Heart left ventricle (tissue), 16 donors: ENCODE measurements at places on chromosomes 16 and 17. TPM values are rescaled to one million over a fixed set of nuclear protein-coding genes. Genes with fewer than 3 reads are reported as not detected.
A peak's percentile ranks its signal among the peaks of the same experiment; 100 is the strongest.

GRCh38 chr17:64773386-64773835 is 111.3 kb upstream of the SMURF2 start:
- H3K27me3 ChIP-seq = no peaks in the 10 kb centered on the region
- H3K27ac ChIP-seq = no peak overlapping the region
- H3K4me3 ChIP-seq = no peak overlapping the region
- no peaks in the 10 kb centered on the region for H3K36me3 ChIP-seq
- DNase-seq = no peak

- H3K27me3 ChIP-seq = no peaks in the 10 kb centered on the region
- no peak overlapping the region for H3K4me3 ChIP-seq
- H3K27ac ChIP-seq = no peak overlapping the region
- no peaks in the 10 kb centered on the region for H3K36me3 ChIP-seq
- DNase-seq = no peak
- peaks cover 36% of the 10 kb centered on the region for H3K4me1 ChIP-seq
Observed at GRCh38 chr17:73340093-73340596, 28.3 kb upstream of the CDC42EP4 start.

- no peak for DNase-seq
- H3K27me3 ChIP-seq = no peaks in the 10 kb centered on the region
- peak overlapping the region; percentile 73 for H3K27ac ChIP-seq
Observed at GRCh38 chr16:68257251-68257905, 6.9 kb upstream of the SLC7A6 start.

BCAR1 gene
- polyA plus RNA-seq = 89.2 TPM

GRCh38 chr16:77721752-77722308 is 484 bp upstream of the NUDT7 start:
- peaks cover 9% of the 10 kb centered on the region for H3K4me1 ChIP-seq
- H3K27ac ChIP-seq = no peak overlapping the region
- DNase-seq = no peak
- peaks cover 6% of the 10 kb centered on the region for H3K36me3 ChIP-seq
- peak overlapping the region; percentile 93 for H3K4me3 ChIP-seq
- no peaks in the 10 kb centered on the region for H3K27me3 ChIP-seq

CACNG4 gene
- not detected for polyA plus RNA-seq

DNA sequence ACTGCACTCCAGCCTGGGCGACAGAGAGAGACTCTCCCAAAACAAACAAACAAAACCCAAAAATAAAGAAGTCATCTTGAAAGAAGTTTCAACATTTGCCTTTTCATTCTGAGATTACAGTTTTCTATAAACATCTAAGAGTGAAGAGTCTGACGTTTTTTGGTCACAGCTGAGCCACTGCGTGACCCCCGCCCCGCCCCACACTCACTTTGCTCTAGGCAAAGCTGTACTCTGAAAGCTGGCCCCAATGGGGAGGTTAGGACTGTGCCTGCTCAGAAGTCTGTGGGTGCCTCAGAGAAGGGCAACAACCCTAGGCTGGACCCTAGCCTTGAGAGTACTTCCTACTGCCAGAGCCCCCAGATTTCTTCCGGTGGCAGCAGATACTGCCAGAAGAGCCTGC is 19.3 kb downstream of the CYB5D2 start:
- no peak overlapping the region for H3K4me3 ChIP-seq
- DNase-seq = no peak
- H3K27me3 ChIP-seq = no peaks in the 10 kb centered on the region
- peaks cover 43% of the 10 kb centered on the region for H3K36me3 ChIP-seq
- H3K4me1 ChIP-seq = peaks cover 42% of the 10 kb centered on the region

ALOX15B gene
- polyA plus RNA-seq = 1.4 TPM

DNA sequence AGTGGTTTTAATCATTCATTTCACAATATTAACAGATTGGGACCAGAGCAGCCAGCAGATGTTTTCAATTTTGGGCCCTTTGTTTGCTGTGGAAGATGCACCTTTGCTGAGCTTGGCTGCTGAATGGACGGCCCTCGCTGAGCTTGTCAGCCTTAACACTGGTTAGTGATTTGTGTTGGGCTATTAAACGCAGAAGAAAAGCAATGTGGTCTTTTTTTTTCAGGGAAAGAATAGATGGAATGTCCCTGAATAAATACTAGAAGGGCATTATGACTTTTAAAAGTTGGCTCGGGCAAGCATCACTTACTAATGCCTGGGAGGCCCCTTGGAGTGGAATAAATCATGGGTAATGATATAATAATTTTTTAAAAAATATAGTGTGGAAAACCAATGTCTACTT is 297.0 kb downstream of the MAP2K6 start:
- H3K36me3 ChIP-seq = no peaks in the 10 kb centered on the region
- no peak overlapping the region for H3K27ac ChIP-seq
- no peaks in the 10 kb centered on the region for H3K27me3 ChIP-seq

CETP gene
- not detected for polyA plus RNA-seq

DNA sequence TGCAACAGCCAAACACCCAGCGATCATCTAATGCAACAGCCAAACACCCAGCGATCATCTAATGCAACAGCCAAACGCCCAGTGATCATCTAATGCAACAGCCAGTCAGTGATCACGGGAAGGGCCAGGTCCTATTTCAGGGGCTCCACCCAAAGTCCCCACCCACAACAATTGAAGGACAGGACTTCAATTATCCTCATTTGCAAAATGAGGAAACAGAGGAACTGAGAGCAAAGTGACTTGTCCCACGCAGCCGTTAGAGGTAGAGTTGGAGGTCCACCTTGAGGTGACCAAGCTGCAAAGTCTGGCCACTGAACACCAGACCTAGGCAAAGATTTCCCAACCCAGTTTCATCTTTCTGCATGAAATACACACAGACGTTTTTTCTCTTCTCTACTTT is 3.7 kb downstream of the ZG16B start:
- no peak overlapping the region for H3K4me3 ChIP-seq
- DNase-seq = no peak
- no peaks in the 10 kb centered on the region for H3K27me3 ChIP-seq
- H3K36me3 ChIP-seq = no peaks in the 10 kb centered on the region

DNA sequence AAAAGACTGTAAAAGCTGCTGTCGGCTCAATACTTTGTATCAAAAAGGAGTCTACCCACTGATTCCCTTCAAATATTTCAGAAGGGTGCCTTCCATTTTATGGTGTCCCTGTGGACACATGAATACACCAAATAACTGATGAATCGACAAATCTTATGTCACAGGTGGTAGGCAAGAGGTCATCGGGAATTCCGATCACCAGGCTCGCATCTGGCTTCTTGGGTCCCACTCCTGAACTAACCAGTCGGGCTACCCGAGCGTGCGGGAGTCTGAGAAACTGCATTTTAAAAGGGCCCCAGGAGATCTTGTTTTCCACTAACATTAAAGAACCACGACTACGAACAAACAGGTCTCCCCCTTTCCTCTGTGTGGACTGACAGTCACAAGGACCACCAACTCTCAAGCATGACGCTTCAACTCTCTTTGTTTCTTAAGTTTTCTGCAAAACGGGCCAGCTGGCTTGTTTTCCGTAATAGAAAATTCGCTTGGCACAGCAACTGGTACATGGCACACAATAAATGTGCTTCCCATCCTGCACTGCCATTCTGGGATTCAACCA is 873 bp downstream of the PSME3IP1 start:
- H3K27me3 ChIP-seq = no peaks in the 10 kb centered on the region
- DNase-seq = no peak
- H3K4me1 ChIP-seq = peaks cover 21% of the 10 kb centered on the region
- H3K4me3 ChIP-seq = peak overlapping the region; percentile 97
- peak overlapping the region; percentile 92 for H3K27ac ChIP-seq
- no peaks in the 10 kb centered on the region for H3K36me3 ChIP-seq

CACNG3 gene
- polyA plus RNA-seq = not detected

GRCh38 chr17:48755356-48755755 is 26.8 kb upstream of the HOXB13 start:
- H3K36me3 ChIP-seq = no peaks in the 10 kb centered on the region
- H3K4me3 ChIP-seq = no peak overlapping the region
- H3K4me1 ChIP-seq = no peaks in the 10 kb centered on the region
- peaks cover 96% of the 10 kb centered on the region for H3K27me3 ChIP-seq

DNA sequence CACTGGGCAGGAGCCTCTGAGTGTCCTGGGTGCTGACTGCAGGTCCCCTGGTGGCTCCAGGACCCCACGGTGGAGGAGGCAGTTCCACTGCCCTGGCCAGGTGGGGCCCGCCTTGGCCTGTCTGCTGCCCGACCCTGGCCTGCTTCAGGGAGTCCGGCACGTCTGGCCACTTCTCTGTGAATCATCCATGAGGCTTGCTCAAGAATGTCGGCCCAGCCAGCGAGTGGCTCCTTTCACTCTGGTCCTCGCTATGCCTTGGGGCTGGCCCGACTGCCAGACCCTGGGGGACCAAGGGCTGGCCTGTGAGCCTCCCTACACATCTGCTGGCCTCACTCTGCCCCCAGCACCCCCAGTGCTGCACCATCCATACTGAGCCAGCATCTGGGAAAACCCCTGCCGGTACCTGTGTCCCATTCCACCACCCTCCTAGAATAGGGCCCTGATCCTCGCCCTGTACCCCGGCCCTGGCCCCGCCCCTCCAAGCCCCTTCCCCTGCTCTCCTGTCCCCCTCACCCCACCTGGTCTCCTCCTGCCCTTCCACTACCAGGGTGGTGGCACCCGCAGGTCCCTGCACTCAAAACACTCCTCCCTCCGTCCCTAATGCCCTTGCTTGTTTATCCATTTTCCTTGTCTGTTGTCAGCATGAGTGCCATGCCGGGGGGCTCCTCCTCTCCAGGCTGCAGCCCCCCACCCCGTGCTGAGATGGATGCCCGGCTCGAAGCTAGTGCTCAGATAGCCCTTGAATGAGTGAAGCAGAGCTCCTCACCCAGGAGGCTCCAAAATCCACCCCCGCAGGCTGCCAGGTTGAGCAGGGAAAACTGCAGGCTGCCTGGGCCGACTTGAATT is 35.5 kb downstream of the ADCY7 start:
- H3K27me3 ChIP-seq = no peaks in the 10 kb centered on the region
- DNase-seq = no peak
- H3K4me1 ChIP-seq = no peaks in the 10 kb centered on the region
- no peak overlapping the region for H3K4me3 ChIP-seq
- H3K36me3 ChIP-seq = no peaks in the 10 kb centered on the region

PIMREG gene
- polyA plus RNA-seq = not detected

- H3K4me1 ChIP-seq = peaks cover 63% of the 10 kb centered on the region
- no peaks in the 10 kb centered on the region for H3K27me3 ChIP-seq
- no peak for DNase-seq
- no peaks in the 10 kb centered on the region for H3K36me3 ChIP-seq
- no peak overlapping the region for H3K4me3 ChIP-seq
Observed at GRCh38 chr17:77131904-77132303, 8.9 kb upstream of the SEC14L1 start.

DNA sequence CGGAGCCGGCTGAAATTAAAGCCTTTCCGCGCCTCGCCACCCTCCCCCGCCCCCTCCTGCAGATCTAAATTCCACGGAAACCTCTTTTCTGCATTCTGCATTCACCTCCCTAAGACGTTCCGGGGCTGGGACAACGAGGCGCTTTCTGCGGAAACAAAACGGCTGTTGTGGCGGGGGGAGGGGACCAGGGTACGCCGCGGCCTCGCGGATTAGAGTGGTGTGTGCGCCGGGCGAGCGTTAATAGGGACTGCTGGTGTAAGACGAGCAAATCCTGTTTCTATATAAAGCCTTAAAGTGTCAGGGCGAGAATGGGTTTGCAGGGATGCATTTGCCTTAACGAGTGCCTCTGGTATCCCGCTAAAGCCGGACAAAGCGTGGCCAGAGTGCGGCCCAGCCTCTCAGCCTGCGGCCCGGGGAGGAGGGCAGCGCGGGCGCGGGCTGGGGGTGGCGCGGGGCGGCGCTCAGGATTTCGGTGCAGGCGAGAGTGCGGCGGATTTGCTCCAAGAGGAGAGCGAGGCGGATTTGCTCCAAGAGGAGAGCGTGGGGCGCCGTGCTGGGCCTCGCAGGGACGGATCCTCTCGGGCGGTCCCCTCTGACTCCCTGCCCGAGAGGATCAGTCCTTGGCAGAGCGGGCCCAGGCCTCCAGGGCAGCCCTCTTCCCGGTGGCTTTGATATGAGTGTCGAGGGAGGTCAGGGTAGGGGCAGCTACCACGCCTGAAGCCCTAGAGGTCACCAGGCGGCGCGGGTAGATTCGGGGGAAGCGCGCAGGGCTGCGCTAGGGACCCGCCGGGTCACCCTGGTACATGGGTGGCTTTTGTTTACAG is 5.1 kb downstream of the BAHCC1 start:
- H3K36me3 ChIP-seq = no peaks in the 10 kb centered on the region
- no peak for DNase-seq
- peak overlapping the region; percentile 94 for H3K27ac ChIP-seq
- H3K4me1 ChIP-seq = peaks cover 61% of the 10 kb centered on the region

TLCD2 gene
- 3.3 TPM for polyA plus RNA-seq

PPM1D gene
- 6.4 TPM for polyA plus RNA-seq

EZH1 gene
- polyA plus RNA-seq = 23.8 TPM

NOXO1 gene
- polyA plus RNA-seq = 0.15 TPM

- no peaks in the 10 kb centered on the region for H3K27me3 ChIP-seq
- no peak overlapping the region for H3K27ac ChIP-seq
- H3K4me3 ChIP-seq = no peak overlapping the region
- no peak for DNase-seq
Observed at GRCh38 chr17:43636426-43636825, 25.3 kb downstream of the MEOX1 start.

DNA sequence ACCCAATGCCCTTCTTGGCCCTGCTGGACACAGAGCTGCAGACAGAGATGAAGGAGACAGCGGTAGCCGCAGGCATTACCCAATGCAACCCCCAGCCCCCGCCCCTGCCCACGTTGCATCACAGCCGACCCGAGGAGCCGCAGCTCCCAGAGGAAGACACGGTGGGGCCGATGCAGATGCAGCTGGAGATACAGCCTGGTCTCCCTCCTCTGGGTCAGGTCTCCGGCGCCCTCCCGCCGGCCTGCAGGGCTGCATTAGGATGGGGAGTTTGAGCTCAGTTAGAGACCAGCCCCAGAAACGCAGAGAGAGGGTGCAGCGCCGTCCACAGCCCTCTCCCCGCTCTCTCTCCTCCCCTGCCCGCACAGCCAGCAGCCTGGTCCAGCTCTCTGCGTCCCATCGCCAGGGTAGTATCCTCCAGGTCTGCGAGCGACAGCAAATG is 19.4 kb upstream of the UBE2I start:
- H3K36me3 ChIP-seq = no peaks in the 10 kb centered on the region
- DNase-seq = no peak
- no peak overlapping the region for H3K4me3 ChIP-seq
- no peak overlapping the region for H3K27ac ChIP-seq
- H3K27me3 ChIP-seq = peaks cover 56% of the 10 kb centered on the region
- no peaks in the 10 kb centered on the region for H3K4me1 ChIP-seq

DNA sequence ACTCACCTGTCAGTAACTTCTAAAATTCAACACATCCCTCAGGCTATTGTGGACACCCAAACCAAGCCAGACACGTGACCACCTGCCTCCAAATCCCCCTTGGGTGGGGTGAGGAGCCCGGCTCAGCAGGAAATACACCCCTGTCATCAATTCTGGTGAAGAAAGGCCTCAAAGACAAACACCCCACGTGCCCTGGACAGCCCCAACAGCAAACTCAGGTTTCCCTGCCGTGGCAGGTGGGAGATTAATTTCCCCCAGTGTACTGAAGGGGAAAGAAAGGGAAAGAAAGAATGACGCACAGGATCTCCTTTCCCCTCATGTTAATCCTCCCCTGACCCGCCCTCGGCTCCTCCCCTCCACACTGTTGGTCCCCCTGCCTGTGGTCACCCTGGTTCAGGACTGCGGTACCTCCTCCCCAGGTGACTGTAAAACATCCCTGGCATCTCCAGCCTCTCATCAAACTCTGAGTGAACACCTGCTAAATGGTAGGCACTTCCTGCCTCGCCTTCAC is 98.3 kb downstream of the ZNF423 start:
- DNase-seq = no peak
- H3K4me1 ChIP-seq = peaks cover 25% of the 10 kb centered on the region
- no peaks in the 10 kb centered on the region for H3K27me3 ChIP-seq
- H3K4me3 ChIP-seq = no peak overlapping the region
